Hepatocyte (in vitro differentiated cells): ENCODE measurements at places on chromosomes 5 and 9. TPM values are rescaled to one million over a fixed set of nuclear protein-coding genes. Genes with fewer than 3 reads are reported as not detected.

DNA sequence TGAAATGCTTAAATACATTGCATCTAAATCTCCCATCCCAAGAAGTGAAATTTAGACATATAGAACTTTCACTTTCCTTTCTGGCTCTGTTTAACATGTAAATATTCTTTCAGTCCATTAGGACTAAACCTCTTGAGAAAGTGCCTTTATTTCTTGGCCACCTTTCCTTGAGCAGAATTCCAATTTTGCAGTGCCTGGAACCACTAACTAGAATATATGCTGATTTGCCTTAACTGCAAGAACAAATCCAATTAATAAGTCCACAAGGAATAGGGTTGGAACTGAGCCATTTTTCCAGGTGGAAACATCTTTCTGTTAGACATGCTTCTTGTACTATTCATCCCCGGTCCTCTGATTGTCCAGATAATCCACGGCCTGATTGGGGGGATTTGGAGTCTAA lies 478.0 kb downstream of the ENC1 start:
- no peak overlapping the region for H3K4me3 ChIP-seq
- peaks cover 3% of the 10 kb centered on the region for H3K4me1 ChIP-seq
- H3K36me3 ChIP-seq = no peaks in the 10 kb centered on the region
- no peaks in the 10 kb centered on the region for H3K27me3 ChIP-seq

DNA sequence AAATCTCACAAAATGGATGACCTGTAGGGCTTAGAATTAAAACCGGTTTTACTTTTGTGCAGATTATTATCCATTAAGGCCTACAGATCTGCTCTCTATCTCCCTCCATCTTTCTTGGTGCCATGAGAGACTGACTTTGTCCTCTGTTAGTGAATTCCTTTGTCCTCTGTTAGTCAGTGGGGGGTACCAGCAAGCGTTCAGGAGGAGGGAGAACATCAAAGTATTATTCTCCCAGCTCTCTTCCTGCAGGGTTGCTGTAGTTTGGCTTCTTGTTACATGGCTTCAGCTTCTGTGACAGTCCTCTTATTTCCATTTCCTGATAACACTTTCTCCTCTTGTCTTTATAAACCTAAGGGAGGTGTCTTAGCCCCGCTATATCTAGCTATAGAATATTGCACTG lies 850.5 kb upstream of the SEMA6A start:
- H3K27ac ChIP-seq = no peak overlapping the region
- DNase-seq = no peak

- no peaks in the 10 kb centered on the region for H3K36me3 ChIP-seq
- peak overlapping the region; percentile 98 for H3K27ac ChIP-seq
- no peaks in the 10 kb centered on the region for H3K4me1 ChIP-seq
- no peaks in the 10 kb centered on the region for H3K27me3 ChIP-seq
Observed at GRCh38 chr5:115543365-115544042, 1.1 kb downstream of the FEM1C start.

GRCh38 chr9:4324513-4324912 lies 24.6 kb upstream of the GLIS3 start:
- no peaks in the 10 kb centered on the region for H3K4me1 ChIP-seq
- DNase-seq = no peak
- no peaks in the 10 kb centered on the region for H3K27me3 ChIP-seq
- H3K4me3 ChIP-seq = no peak overlapping the region

GRCh38 chr5:157352756-157353340 lies 86.9 kb downstream of the CYFIP2 start:
- no peaks in the 10 kb centered on the region for H3K36me3 ChIP-seq
- no peak overlapping the region for H3K27ac ChIP-seq
- DNase-seq = no peak

GRCh38 chr5:72477644-72478043 lies 29.6 kb downstream of the ZNF366 start:
- no peaks in the 10 kb centered on the region for H3K27me3 ChIP-seq
- DNase-seq = no peak
- H3K4me3 ChIP-seq = no peak overlapping the region
- H3K36me3 ChIP-seq = no peaks in the 10 kb centered on the region
- no peaks in the 10 kb centered on the region for H3K4me1 ChIP-seq

DNA sequence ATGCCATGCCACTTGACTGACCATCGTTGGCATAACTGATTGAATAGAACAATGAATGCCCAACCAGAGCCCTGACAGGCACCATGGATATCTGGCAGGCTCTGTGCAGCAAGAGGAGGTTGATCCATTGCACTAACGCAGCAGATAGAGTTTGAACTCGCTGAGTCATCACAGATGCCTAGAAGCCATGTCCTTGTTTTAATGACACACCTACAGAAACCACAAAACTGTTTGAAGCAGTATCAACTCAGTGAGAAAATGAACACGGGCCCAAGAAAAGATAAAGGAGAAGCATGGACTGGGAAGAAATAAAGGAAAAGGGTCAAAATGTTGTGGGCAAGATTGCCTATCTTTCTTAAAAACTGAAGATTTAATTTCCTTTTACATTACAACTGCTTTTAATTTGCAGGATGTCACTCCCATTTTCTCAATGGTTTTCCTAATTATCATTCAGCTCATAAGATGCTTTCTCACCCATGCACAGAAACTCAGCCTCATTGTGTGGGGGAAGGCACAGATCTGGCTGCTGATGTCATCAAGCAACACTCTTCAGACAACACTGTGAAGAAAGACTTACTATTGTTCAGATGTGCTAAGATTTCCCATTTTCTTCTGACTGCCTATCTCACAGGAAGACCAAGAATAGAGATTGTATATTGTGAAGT lies 129.0 kb downstream of the PIK3R1 start:
- H3K27ac ChIP-seq = peak overlapping the region; percentile 50
- H3K27me3 ChIP-seq = no peaks in the 10 kb centered on the region

GRCh38 chr9:108083796-108084352 lies 594.3 kb upstream of the KLF4 start:
- no peak overlapping the region for H3K27ac ChIP-seq
- DNase-seq = no peak
- no peaks in the 10 kb centered on the region for H3K36me3 ChIP-seq
- no peaks in the 10 kb centered on the region for H3K27me3 ChIP-seq
- no peak overlapping the region for H3K4me3 ChIP-seq
- no peaks in the 10 kb centered on the region for H3K4me1 ChIP-seq

- H3K27ac ChIP-seq = no peak overlapping the region
- no peaks in the 10 kb centered on the region for H3K36me3 ChIP-seq
- no peaks in the 10 kb centered on the region for H3K4me1 ChIP-seq
- no peaks in the 10 kb centered on the region for H3K27me3 ChIP-seq
- H3K4me3 ChIP-seq = no peak overlapping the region
Observed at GRCh38 chr5:41482715-41483114, 27.7 kb downstream of the PLCXD3 start.

DNA sequence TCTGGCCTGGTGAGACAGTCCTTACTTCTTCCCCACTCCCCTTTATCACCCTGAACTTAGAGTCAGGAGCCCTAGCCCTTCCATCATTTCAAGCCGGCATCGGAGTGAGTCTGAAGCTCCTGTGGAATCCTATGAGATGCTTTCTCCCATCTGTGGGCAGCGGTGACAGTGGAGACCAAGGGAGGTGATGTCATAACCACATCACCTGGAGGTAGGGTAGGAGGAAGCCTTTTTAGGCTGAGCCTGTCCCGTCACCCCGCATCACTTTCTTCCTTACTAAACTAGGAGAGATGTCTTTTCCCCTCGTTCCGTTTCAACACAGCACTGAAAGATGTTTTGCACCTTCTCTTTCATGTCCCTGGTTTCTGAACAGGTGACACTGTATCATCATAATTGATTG lies 124.1 kb upstream of the WWC1 start:
- H3K4me1 ChIP-seq = no peaks in the 10 kb centered on the region
- H3K36me3 ChIP-seq = no peaks in the 10 kb centered on the region
- no peak overlapping the region for H3K27ac ChIP-seq
- no peak overlapping the region for H3K4me3 ChIP-seq
- H3K27me3 ChIP-seq = no peaks in the 10 kb centered on the region

GRCh38 chr9:69671311-69671878 lies 776 bp downstream of the APBA1 start:
- H3K4me1 ChIP-seq = peaks cover 6% of the 10 kb centered on the region
- peaks cover 10% of the 10 kb centered on the region for H3K27me3 ChIP-seq
- H3K4me3 ChIP-seq = peak overlapping the region; percentile 89

DNA sequence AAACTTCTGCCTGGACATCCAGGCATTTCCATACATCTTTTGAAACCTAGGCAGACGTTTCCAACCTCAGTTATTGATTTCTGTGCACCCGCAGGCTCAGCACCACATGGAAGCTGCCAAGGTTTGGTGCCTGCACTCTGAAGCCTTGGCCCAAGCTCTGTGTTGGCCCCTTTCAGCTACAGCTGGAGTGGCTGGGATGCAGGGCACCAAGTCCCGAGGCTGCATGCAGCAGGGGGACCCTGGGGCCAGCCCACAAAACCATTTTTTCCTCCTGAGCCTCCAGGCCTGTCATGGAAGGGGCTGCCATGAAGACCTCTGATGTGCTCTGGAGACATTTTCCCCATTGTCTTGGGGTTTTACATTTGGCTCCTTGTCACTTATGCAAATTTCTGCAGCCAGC lies 49.9 kb downstream of the NFX1 start:
- DNase-seq = no peak
- no peaks in the 10 kb centered on the region for H3K4me1 ChIP-seq
- H3K27ac ChIP-seq = no peak overlapping the region
- H3K4me3 ChIP-seq = no peak overlapping the region
- H3K27me3 ChIP-seq = no peaks in the 10 kb centered on the region

DNA sequence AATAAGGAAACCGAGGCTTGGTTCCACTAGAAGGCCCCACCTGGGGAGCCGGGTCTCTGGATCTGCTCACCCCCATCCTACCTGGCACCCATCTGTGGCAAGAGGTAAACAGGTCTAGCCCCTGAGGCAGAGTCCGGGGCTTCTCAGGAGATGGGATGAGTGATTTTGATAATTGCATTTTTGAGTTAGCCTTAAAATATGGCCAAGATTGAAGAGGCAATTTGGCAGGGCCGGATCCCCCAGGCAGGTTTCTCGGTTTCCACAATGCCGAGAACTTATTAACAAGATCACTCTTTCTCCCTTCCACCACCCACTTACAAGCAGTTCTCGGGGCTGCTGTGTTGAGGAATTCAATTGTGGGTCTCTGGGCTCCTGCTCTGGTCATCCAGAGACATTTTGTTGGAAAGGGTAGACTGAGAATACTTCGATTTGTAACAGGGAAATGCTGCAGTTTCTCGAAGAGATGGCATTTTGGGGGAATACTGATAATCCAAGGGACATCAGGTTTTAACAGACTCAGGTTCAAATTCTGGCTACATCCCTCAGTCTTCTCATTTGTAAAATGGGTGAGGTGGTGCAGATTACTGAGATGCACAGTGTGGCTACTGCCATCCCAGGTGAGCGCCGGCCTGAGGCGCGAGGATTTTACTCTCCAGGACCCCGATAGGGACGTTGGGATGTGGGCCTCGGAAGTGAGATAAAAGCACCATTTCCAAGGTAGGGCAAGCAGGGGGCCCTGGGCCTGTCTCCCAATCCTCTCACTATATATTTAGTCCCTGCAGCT lies 194.2 kb downstream of the CDK5RAP2 start:
- no peak overlapping the region for H3K4me3 ChIP-seq
- no peak for DNase-seq
- no peaks in the 10 kb centered on the region for H3K27me3 ChIP-seq
- peaks cover 30% of the 10 kb centered on the region for H3K4me1 ChIP-seq
- H3K36me3 ChIP-seq = no peaks in the 10 kb centered on the region

DNA sequence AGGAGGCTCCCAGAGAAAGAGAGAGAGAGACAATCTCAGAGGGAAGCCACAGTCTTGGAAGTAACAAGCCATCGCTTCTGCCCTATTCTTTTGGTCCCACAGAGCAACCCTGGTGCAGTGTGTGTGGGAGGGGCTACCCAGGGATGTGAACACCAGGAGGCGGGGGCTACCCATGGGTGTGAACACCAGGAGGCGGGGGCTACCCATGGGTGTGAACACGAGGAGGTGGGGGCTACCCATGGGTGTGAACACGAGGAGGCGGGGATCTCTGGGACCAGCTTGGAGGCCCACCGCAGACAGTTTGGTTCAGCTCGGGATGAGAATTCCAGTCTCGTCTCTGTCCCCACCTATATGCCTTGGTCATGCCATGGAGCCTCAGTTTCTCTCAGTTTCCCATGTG lies 44.9 kb downstream of the HMCN2 start:
- H3K4me1 ChIP-seq = no peaks in the 10 kb centered on the region
- no peak overlapping the region for H3K4me3 ChIP-seq
- no peaks in the 10 kb centered on the region for H3K27me3 ChIP-seq
- no peak for DNase-seq
- H3K36me3 ChIP-seq = no peaks in the 10 kb centered on the region

DNA sequence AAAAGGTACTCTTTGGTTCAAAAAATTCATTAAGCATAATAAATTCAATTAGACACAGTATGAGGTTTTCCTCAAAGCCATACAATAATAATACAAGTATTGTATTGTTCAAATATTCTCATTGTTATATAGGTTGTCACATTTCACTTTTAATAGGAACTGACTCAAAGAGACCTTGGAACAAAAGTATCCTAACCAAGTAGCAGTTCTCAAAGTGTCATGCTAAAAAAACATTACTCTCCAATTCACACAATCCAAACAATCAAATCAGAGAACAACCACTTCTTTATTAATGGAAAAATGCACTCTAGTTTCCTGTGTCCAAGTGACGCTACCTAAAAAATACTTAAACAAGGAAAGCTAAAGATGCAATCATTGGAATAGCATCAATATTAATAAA lies 115.4 kb downstream of the DENND1A start:
- H3K36me3 ChIP-seq = no peaks in the 10 kb centered on the region
- DNase-seq = no peak
- no peak overlapping the region for H3K4me3 ChIP-seq
- no peaks in the 10 kb centered on the region for H3K4me1 ChIP-seq

GRCh38 chr9:121863955-121864354 lies 212.5 kb downstream of the DAB2IP start:
- H3K36me3 ChIP-seq = no peaks in the 10 kb centered on the region
- H3K27me3 ChIP-seq = peaks cover 3% of the 10 kb centered on the region
- H3K4me3 ChIP-seq = no peak overlapping the region
- DNase-seq = no peak
- H3K27ac ChIP-seq = no peak overlapping the region

The CDX1 gene
- 43.3 and 46.9 TPM in 2 replicates for polyA plus RNA-seq

The GBA2 gene
- polyA plus RNA-seq = 77.5 and 80.2 TPM in 2 replicates

The FOXI1 gene
- not detected in 2 replicates for polyA plus RNA-seq

The BARX1 gene
- polyA plus RNA-seq = 0.47 TPM in 1 of 2 replicates, not detected in the other

The CCDC180 gene
- 0.83 and 1.3 TPM in 2 replicates for polyA plus RNA-seq

The KIF27 gene
- polyA plus RNA-seq = 5.1 and 6.2 TPM in 2 replicates

The ANGPTL2 gene
- 25.6 and 28.6 TPM in 2 replicates for polyA plus RNA-seq

The EIF4E1B gene
- not detected in 2 replicates for polyA plus RNA-seq

The GPX8 gene
- 134 and 143 TPM in 2 replicates for polyA plus RNA-seq

The PHAX gene
- 56.6 and 57.0 TPM in 2 replicates for polyA plus RNA-seq

The TNFSF8 gene
- not detected in 2 replicates for polyA plus RNA-seq

The CYLC2 gene
- not detected in 2 replicates for polyA plus RNA-seq

The ANAPC2 gene
- polyA plus RNA-seq = 12.2 and 16.2 TPM in 2 replicates
